T-helper 17 cell (primary cell): ENCODE measurements at places on chromosomes 6 and 20. TPM values are rescaled to one million over a fixed set of nuclear protein-coding genes. Genes with fewer than 3 reads are reported as not detected.

CBLN4 gene
- total RNA-seq: not detected

SCRT2 gene
- total RNA-seq: not detected

PNLDC1 gene
- total RNA-seq: not detected

MAP7 gene
- total RNA-seq: 0.26 TPM

CCDC167 gene
- 43.7 TPM for total RNA-seq

VSX1 gene
- not detected for total RNA-seq

PI16 gene
- 14.5 TPM for total RNA-seq
